ENCODE measurements at places on chromosomes 2 and 18. TPM values are rescaled to one million over a fixed set of nuclear protein-coding genes. Genes with fewer than 3 reads are reported as not detected.

Gene GALNT14
- 6.8 TPM for total RNA-seq

Gene CFC1
- not detected for total RNA-seq

Gene ASPRV1
- 1.1 TPM for total RNA-seq

Gene POTEJ
- not detected for total RNA-seq

Gene STARD7
- 199 TPM for total RNA-seq

Gene GCG
- total RNA-seq: 0.14 TPM

Gene ADAM23
- total RNA-seq: 24.3 TPM

Gene LHCGR
- total RNA-seq: 0.31 TPM

Gene ANKRD30BL
- total RNA-seq: 0.39 TPM

Gene EVX2
- total RNA-seq: not detected

Gene DPP4
- 3.6 TPM for total RNA-seq

Gene PAX8
- total RNA-seq: 0.66 TPM

All from WTC11 (cell line).